Mucosa of gallbladder (tissue), 1 donor: ENCODE measurements at places on chromosomes 1 and 21. TPM values are rescaled to one million over a fixed set of nuclear protein-coding genes. Genes with fewer than 3 reads are reported as not detected.

DNA sequence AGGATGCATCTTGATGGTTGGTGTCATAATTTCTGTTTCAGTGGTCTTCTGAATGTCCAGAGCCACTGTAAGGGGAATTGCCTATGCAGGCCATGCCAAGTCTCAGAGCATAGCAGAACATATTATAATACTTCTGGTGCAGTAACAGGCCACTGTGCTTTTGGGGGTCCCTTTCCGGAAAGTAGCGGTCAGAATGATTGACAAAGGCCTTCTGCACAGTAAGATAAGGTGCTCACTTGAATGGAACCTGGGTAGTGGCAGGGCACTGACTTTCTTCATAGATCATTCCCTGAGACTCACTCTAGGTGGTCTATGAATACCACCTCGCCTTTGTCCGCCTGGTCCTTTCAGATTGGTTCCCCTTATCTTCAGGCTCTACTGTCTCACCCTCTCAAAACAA is 28.9 kb downstream of the RWDD3 start:
- DNase-seq: no peak

DNA sequence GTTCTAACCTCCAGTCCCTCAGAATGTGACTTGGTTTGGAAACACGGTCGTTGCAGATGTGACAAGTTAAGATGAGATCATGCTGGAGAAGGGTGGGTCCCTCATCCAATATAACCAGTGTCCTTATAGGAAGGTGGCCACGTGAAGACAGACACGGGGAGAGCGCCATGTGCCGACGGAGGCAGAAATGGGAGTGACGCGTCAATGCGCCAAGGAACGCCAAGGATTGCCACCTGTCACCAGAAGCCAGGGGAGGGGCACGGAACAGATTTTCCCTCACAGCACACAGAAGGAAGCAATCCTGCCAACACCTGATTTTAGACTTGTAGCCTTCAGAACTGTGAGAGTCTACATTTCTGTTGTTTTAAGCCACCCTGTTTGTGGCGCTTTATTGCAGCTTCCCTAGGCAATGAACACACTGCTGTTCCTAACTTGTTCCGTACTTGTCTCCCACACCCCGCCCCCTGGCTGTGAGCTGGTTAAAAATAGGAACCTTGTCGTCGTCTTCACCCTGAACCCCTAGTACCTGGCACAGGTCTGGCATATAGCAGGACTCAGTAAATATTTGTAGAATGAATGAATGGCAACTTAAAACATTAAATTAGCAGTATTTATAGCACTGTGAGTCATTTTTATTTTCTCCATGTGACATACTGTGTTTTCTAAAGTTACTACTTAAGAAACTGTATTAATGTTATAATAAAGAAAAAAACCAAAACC is 14.2 kb downstream of the RIMS3 start:
- DNase-seq: no peak

DNA sequence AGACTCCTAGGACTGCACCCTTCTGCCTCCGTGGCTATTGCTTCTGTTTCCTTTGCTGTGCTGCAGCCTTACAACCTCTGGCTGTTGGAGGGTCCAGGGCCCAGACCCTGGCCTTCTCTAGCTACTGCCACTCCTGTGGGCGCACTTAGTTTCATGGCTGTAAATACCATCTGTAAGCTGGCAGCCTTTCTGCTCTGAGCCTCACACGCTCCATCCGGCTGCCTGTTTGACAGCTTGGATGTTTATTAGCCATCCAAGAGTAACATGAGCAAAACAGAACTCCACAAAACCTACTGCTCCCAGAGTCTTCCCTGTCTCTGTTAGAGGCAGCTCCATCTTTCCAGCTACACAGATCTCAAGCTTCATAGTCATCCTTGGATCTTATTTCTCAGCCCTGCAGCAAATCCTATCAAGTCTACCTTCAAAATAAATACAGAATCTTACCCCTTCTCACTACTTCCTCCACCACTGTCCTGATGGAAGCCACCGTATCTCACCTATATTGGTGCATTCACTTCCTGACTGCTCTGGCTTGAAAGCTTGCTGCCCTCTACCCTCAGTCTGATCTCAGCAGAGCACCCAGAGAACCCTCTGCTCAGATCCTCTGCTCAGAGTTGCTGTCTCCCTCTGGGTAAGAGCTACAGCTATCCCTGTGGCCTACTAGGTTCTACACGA is 19.1 kb downstream of the SLC25A33 start:
- DNase-seq: no peak

DNA sequence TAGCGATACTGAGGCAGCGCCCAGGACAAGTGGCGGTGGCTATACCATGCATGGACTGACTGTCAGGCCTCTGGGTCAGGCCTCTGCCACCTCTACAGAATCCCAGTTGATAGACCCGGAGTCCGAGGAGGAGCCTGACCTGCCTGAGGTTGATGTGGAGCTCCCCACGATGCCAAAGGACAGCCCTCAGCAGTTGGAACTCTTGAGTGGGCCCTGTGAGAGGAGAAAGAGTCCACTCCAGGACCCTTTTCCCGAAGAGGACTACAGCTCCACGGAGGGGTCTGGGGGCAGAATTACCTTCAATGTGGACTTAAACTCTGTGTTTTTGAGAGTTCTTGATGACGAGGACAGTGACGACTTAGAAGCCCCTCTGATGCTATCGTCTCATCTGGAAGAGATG is 3.2 kb upstream of the IL10RB start:
- DNase-seq: no peak

DNA sequence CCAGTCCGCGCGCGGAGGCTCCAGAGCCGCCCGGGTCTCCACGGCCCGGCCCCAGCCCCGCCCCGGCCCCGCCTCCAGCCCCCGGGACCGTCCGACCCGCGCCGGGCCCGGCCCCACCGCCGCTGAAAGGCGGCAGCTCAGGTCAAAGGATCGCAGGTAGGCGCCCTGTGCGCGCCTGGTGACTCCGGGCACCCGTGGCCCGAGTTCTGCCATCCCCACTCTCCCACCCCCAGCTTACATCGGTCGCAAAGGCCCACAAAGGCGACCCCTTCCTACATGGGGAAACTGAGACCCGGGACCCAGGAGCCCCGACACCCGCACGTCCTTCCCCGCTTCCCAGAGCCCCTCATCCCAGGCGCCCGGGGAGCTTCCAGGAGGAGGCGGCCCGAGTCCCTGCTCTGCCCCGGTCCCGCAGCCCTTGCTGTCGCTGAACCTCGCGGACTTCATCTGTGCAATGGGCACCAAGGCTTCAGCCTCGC is at the start of gene TMEM200B:
TMEM200B (minus strand) TSS at position 17 of the 479 bp plus-strand sequence. CDS start 2,075 bp downstream, outside the sequence.
- DNase-seq: no peak

GRCh38 chr21:42993051-42993712 is 18.8 kb downstream of the PKNOX1 start:
- no peak for DNase-seq

DNA sequence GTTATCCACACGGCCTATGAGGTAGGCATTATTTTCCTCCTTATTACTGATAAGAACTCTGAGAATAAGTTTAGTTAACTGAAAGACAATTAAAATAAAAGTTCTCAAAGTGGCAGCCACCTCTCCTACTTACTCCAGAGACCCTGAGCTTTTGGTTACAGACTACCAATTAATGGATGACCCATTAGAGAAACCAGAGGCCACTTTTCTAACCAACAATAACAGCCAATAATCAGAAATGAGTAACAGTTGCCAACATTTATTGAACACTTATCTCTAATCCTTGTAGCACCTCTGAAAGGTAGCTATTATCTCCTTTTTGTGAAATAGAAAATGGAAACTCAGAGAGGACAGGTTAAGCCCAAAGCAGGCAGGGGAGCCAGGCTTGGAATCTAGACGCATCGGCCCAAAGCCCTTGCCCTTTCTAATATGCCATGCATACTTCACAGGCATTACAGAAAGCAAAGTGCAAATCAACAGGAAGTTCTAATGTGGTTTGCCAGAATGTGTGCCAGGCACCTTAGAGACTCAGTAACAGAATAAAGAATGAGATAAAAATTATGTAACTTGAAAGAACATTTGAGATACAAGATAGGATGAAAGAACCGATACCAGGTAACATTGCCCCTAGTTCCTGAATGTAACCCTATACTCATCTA is 50.0 kb downstream of the BEND5 start:
- DNase-seq: peak; percentile 59

- DNase-seq: no peak
These were observed 5.9 kb downstream of the MTHFR start for GRCh38 chr1:11799896-11800295.

GRCh38 chr1:89842567-89843272 is 21.9 kb downstream of the LRRC8D start:
- DNase-seq: no peak

DNA sequence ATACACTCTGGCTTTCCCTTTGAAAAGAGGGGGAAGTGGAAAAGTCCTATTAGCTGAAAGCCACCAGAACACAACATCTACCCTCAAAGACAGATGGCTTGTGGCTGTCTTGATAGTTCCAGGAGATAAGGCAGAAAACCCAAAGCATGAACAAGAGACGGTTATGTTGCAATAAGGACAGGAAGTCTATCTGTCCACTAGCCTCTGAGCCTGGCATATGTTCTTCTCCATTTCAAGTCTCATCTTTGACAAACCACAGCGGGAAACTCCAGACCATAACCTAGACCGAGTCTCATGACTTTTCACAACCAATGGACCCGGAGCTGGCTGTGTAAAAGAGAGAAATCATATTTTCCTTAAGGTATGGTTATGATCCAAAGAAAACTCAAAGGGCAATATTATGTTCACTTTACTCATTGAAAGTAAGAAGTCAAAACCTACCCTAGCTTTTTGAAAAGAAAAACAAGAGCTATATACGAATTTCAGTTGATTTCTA is 33.8 kb downstream of the DUSP10 start:
- peak; percentile 38 for DNase-seq

DNA sequence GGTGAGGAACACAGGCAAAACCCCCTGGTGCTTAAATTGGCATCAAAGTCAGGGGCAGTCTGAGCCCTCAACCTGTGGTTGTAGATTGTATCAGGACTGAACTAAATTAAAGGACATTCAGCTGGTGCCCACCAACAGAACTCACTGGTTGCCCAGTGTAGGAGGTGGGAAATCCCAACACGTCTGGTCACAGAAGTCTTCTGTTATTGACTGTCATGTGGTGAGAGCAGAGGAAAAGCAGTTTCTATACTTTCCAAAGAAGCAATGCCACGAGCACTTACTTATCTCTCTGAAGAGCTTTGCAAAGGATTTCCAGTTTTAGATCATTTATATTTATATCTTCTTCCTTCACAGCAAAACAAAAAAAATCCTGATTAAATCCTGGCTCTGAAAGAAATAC is 15.0 kb upstream of the ACTA1 start:
- no peak for DNase-seq

DNA sequence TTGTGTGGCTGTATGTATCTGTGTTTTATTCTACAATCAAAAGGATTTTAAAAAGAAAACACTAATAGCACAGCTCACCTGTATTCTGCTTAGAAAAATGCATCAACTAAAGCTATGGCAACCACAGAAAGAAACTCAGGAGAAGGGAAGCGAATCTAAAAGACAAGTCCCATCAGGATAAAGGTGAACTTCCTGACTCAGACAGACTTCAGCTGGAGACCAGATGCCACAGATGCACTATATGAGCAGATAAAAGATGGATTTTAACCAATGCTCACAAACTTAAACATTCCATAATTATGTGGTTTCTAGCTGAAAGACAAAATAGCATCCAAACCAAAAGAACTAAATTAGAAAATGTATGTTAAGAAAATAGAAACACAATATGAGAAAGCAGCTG is 231.0 kb downstream of the RERE start:
- no peak for DNase-seq

- DNase-seq: no peak
These were observed 38.9 kb downstream of the TOR3A start for GRCh38 chr1:179120736-179121135.

DNA sequence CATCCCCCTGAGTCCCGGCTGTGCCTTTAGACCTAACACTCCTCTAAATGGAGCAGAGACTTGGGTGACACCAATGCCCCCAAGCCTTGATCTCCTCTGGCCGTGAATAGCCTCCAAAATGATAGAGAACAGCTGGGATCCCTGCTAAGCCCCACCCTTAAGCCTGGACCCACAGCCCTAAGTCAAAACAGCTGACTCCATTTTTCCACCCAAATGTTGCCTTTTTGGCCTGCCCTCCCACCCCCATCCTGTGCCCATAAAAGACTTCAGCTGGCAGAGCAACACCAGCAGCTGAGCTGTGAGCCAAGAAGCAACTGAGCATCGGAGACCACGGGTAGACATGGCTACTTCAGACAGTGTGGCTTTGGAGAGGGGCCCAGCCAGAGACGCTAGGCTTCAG is 420.8 kb downstream of the NPHP4 start:
- peak; percentile 6 for DNase-seq

DNA sequence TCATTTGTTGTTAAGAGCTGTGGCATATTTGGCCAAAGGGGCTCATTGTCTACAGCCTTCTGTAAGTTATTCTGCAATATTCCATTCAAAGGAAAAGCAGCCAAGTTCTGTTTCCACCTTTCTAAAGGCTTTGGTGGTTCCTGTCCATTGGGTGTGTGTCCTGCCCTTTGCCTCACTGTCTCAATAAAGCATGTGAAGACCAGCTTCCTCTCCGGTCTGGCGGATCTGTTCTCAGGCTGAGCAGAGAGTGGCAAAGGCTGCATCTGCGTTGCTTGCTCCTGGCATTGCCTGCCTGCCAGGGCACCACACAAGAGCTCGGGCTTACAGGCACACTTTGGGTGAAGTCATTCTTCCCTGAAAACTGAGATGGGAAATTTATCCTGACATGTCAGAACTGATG is 34.9 kb downstream of the ST6GALNAC3 start:
- no peak for DNase-seq

GRCh38 chr1:21620011-21620410 is 49.1 kb downstream of the RAP1GAP start:
- DNase-seq: no peak

DNA sequence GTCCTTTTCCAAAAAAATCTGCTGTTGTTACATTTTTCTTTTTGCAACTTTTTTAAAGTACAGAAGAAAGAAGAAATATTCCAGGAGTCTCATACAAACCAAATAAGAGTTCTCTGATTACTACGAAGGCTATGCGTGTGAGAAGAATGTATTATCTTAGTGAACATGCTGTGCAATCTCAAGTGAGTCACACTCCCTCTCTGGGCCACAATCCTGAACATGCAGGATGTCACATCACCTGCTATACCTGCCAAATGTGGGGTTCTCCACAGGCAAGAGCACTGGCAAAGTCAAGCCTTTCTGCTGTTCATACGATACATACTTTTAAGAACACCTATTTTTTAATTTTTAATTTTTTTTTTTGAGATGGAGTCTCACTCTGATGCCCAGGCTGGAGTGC is 21.7 kb upstream of the TRIM63 start:
- no peak for DNase-seq

DNA sequence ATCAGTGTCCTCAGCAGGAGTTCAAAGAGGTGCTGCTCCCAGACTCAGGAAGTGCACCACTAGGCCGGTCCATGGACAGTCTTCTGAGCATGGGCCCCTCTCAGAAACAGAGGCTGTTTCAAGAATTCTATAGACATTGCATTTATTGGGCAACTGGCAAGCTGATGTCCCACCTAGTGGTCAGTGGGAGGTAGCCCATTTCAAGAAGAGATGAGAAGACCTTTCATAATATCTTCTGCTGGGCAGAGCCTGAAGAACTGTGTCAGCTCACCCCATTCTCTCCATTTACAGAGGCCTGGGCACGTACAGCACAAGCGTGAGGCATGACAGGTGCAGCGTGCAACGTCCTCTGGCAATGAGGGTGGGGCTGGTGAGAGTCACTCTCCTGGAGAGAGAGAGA is 216.0 kb downstream of the DYRK1A start:
- DNase-seq: peak; percentile 13

The CIART gene
- 7.7 TPM for total RNA-seq

The CNN3 gene
- 171 TPM for total RNA-seq

The KRTAP19-1 gene
- not detected for total RNA-seq

The CRYZL1 gene
- total RNA-seq: 29.1 TPM

The OLFML3 gene
- total RNA-seq: 74.8 TPM

The ATG4C gene
- 12.9 TPM for total RNA-seq

The MTARC2 gene
- 78.0 TPM for total RNA-seq

The SYT2 gene
- 0.72 TPM for total RNA-seq

The C8B gene
- 1.9 TPM for total RNA-seq

The KIF26B gene
- 0.32 TPM for total RNA-seq
